Activated T-cell treated with anti-CD3 and anti-CD28 coated beads for 48 hours (primary cell): ENCODE measurements at places on chromosomes 7 and 10.

GRCh38 chr10:119315128-119316001 lies 108.0 kb downstream of the GRK5 start:
- peak; percentile 73 for DNase-seq

DNA sequence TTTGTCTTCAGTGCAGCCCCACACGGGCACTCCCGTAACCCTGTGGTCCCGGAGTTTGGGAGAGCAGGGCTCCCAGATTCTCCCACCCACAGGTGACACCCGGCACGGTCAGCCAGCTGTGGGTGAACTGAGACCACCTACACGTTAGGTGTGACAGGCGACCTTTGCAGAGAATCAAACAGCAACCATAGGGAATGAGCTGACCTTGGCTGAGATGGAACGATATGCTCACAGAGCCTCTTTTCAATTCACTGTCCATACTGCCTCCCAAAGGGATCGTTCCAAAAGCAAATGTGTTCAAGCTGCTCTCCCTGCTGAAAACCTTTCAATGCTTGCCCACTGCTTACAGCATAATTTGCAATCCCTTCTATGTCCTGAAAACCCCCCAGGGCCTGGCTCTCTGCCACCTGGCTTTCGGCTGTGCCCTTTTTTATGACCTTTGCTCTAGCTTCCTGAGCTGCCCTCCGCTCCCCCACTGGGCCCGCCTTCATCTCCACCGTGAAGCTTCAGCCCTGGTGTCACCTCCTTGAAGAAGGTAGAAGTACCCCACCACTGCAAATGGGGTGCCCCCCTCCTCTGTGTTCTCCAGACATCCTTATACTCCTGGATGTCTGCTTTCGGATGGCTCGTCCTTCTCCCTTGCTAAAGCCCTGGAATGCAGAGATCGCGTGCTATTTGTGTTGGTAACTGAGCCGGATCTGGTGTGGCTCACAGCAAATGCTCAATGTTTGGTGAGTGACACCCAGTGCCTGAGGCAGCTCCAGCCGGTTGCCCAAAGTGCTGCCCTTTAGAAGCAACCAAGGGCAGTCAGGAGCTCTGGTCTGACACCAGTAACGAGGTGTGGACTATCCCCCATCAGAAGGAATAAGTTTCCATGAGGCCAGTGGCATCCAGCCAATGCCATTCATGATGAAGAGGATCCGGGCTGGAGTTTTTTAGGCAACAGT lies 90.4 kb downstream of the KIAA1549 start:
- DNase-seq, result no peak

GRCh38 chr10:101189461-101190401 lies 39.5 kb downstream of the LBX1 start:
- no peak for DNase-seq

DNA sequence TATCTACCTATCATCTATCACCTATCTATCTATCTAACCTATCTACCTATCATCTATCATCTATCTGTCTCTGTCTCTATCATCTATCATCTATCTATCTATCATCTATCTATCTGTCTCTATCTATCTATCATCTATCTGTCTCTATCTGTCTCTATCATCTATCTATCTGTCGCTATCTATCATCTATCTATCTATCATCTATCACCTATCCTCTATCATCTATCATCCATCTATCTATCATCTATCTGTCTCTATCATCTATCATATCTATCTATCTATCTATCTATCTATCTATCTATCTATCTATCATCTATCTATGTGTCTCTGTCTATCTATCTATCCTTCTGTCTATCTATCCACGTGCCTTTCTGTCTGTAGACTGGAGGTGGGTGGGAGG lies 59.5 kb upstream of the FAM20C start:
- no peak for DNase-seq

- DNase-seq, result no peak
These were observed 1.0 kb downstream of the NKX2-3 start for GRCh38 chr10:99533496-99534449.

DNA sequence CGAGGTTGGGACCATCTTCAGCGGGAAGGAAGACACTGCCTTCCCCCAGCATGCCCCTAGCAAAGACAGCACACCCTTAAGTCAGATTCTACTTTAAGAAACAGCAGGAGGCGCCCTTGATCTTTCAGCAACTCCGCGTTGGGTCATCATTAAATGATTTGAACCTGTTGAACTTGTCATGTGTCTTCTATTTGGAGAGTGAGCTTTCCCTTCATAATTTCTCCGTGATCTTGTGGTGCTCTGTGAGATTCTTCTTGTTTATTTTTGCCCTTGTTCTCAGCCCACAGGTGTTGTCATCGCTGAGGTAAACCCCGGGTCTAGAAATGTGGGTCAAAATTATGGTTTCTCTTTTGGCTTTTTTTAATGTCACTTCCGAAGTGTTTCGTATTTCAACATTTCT lies 49.5 kb upstream of the PITRM1 start:
- DNase-seq, result no peak

- DNase-seq, result no peak
These were observed 34.7 kb downstream of the GSDME start for GRCh38 chr7:24722386-24723177.

- DNase-seq, result no peak
These were observed 420.7 kb upstream of the LRRTM3 start for GRCh38 chr10:66505003-66505657.

DNA sequence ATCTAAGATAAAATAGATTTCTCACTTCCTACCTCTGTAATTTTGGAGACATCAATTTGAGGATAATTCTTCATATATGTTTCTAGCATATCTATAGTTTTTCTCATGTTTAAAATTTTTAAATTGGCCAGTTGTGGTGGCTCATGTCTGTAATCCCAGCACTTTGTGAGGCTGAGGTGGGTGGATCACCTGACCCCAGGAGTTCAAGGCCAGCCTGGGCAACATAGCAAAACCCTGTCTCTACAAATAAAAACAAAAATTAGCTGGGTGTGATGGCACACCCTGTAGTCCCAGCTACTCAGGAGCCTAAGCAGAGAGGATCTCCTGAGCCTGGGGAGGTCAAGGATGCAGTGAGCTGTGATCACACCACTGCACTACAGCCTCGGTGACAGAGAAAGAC lies 4.9 kb downstream of the ACBD5 start:
- no peak for DNase-seq

DNA sequence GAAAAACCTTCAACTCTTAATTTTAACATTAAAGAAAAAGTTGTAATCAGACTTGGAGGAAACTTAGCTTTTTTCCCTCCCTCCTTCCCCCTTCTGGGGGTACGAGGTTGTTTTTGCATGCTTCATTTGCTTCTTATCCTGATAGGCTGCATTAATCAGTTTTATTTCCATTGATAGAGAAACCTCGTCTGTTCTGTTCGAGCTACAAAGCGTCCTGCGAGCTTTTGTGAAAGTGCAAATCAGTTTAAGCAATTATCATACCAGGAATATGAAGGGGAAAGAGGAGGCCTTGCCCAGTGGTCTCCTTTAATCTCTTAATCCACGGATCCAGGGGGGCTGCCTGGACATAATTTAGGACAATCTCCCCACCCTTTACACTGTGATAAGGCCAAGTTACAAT lies 7.5 kb downstream of the EMX2 start:
- no peak for DNase-seq

DNA sequence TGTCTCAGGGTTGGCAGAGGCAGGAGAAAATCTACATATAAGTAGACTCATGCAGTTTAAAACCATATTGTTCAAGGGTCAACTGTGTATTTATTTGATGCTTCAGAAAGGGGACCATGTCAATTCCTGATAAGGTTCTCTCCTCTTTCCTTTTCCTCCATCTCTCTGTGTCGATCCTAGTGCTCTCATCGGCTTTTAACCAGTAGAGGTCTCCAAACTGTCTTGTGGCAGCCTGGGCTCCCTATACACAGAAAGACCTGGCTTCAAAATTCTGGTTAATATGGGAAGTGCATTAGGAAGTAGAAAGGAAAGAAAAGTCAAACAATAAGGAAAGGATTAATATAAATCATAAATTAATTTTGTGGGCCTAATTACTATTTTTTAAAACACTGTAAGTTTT lies 304.4 kb upstream of the C7orf33 start:
- no peak for DNase-seq

DNA sequence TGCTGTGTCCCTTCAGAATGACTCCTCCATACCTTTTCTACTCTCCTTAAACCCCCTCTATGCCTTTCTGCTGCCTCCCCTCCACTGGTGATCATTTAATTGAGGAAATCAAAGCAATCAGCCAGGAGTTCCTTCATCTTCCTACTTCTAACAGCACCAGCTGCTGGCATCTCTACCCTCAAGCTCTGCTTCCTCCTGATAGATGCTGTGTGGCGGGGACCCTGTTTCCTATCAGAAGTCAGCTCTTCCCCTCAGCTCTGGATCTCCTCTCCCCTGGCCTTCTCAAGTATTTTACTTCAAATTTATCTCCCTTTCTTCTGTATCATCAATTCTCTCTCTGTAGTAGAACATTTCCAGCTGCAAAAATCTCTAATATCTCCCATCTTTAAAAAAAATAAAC lies 183.7 kb downstream of the ELMO1 start:
- no peak for DNase-seq

DNA sequence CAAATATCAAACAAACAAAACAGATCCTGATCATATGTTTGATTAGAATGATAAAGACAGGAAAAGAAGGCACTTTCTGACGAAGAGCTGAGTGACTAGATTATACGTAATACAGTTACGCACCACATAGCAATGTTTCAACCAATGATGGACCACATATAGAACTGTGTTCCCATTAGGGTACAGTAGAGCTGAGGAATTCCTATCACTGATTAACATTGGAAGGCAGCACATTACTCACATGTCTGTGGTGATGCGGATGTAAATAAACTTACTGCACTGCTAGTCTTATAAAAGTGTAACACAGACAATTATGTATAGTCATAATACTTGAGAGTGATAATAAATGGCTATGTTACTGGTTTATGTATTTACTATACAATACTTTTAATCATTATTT lies 98.3 kb downstream of the PTN start:
- no peak for DNase-seq

DNA sequence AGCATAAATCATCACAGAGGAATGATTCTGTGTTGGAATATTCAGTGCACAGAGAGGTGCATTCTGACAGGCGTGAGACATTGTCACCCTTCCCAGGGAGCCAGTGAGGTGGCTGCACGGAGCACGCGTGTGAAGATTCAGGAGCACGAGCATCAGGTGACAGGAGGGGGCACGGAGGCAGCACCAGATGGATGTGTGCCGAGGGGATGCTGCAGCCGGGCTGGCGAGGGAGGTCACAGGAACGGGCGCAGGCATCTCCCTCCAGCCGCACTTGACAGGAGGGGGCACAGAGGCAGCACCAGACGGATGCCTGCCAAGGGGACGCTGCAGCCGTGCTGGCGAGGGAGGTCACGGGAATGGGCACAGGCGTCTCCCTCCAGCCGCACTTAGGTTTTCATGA lies 66.5 kb downstream of the DIP2C start:
- DNase-seq, result no peak

DNA sequence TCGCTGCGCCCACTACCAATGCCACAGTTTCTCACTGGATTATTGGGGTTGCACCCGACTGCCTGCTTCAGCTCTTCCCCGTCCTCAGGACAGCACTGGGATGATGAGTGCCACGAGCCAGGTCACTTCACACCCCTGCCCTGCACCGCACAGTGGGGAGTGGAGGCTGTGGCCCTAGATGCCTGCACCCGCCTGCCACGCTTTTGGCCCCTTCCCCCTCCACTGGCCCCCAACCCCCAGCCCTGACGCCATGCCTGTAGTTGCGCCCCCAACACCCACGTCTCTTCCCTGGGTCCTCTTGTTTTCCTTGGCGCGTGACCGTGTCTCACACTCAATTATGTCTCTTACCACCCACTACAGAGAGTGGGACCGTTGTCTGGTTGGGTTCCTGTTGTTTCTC lies 134.3 kb downstream of the VIPR2 start:
- no peak for DNase-seq

DNA sequence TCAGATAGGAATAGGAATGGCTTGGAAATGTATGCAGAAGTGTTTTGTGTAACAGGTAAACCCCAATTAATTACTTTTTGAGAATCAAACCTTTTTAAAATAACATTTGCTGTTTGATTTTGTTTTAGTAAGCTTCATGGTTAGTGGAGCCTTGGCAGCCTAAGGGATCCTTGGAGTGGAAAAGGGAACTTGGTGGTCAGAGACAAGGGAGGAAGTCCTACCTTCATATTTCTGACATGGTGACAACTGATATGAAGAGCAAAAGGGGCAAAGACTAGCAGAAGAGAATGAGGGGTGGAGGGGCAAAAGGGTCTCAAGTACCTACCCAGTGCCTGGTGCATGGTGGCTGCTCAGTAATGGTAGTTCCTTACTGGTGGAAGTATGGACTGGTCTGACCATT lies 32.3 kb downstream of the AHCYL2 start:
- no peak for DNase-seq

GRCh38 chr7:129502708-129503685 lies 666 bp downstream of the SMKR1 start:
- DNase-seq, result peak; percentile 10

DNA sequence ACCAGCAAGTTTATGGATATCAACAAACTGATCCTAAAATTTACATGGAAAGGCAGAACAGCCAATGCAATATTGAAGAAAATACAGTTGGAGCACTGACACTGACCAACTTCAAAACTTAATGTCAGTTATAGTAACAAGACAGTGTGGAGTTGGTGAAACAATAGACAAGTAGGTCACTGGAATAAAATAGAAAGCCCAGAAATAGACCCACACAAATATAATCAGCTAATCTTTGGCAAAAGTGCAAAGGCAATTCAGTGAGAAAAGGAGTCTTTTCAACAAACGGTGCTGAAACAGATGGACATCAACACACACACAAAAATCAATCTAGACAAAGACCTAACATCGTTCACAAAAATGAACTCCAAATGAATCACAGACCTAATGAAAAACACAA lies 13.8 kb downstream of the RSU1 start:
- no peak for DNase-seq

GRCh38 chr10:103884681-103885139 lies 29.3 kb upstream of the SH3PXD2A start:
- no peak for DNase-seq

DNA sequence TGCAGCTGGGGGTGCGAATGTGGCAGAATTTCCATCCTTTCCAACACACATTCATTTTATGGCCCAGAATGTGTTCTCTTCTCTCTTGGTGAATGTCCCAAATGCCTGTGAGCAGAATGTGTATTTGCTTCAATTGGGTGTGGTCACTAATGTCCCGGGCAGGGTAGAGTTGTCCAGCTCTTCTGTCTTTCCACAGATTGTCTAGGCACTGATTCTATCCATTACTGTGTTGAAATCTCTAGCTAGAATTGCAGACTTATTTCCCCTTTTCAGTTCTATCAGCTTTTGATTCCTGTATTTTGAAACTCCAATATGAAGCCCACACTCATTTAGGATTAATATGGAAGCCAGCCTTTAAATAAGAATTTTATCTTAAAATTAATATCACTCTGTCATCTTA lies 14.0 kb upstream of the AKR1E2 start:
- no peak for DNase-seq

- DNase-seq, result no peak
These were observed 4.3 kb downstream of the LRRC20 start for GRCh38 chr10:70378122-70378521.

DNA sequence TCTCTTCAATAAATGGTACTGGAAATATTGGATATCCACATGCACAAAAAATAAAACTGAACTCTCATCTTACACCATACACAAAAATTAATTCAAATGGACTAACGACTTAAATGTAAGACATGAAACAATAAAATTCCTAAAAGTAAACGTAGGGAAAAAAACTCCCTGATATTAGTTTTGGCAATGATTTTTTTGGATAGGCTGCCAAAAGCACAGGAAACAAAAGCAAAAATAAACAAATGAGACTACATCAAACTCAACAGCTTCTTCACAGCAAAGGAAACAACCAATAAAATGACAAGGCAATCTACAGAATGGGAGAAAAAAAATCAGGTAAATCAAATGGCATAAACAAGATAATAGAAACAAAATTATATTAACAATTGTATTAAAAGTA lies 65.7 kb downstream of the ORC5 start:
- DNase-seq, result no peak

GRCh38 chr10:112809736-112810135 lies 140.3 kb upstream of the TCF7L2 start:
- DNase-seq, result no peak
